ENCODE measurements at places on chromosomes 12 and 14.

DNA sequence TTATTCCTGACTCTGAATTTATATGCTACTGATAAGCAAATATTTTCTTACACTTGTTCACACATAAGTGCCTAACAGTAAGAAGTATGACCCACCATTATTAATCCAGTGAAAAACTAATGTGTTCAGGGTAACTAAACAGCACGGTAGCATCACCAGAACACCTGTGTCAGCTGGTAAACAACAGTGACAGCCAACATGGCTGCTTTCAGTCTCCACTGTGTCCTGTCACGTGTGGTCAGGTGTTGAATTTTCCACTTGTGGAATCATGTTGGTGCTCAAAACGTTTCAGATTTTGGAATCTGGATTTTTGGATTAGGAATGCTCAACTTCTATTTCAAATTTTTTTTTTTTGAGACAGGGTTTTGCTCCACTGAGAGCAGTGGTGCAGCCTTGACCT is 14.3 kb upstream of the ATP23 start:
- DNase-seq: no peak

- DNase-seq: no peak
Observed at GRCh38 chr12:76546889-76547288, 12.7 kb downstream of the OSBPL8 start.

DNA sequence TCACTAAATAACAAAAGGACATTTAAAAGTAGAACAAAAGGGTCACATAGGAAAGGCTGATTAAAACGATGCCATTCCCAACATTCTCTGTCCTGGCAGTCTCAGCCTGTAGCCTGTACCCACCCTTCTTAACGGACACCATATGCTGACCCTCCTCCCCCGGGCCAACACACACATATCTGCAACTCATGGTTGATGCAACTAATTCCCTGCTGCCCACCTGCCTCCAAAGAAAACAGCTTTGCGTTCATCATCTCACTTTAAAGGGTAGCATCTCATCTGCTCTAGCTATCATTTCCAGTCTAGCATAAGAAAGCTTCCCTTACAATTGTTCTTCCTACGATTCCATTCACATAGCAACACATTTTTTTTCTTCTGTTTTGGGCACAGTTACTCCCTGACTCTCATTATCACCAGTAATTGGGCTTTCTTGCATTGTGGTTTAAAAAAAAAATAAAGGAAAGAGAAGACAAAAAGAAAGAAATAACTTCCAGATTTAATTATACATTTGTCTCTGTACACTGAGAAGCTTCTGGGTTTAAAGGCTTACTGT is 92.9 kb downstream of the KCNC2 start:
- no peak for DNase-seq

GRCh38 chr12:89497467-89497866 is 27.1 kb downstream of the GALNT4 start:
- no peak for DNase-seq

GRCh38 chr12:95443459-95443858 is 30.5 kb upstream of the METAP2 start:
- DNase-seq: no peak

DNA sequence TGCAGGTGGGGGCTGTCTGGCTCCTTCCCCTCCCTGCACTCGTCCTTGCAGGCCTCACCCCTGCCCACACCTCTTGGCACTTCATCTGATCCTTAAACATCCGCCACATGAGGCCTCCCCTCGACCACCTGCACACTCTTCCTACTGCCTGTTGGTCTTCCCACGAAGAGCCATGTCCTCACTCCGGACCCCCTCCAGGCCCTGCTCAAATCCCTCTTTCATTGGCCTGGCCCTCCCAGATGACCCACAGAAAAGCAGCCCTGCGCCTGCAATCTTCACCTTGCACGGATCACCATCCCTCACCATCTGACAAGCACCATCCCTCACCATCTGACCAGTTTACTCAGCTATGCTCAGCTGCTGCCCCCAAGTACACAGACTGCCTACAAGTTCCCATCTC is 193.6 kb downstream of the BCL11B start:
- DNase-seq: no peak

- DNase-seq: no peak
Observed at GRCh38 chr14:90444077-90444696, 47.4 kb downstream of the CALM1 start.

GRCh38 chr12:54019924-54020590 is 8.2 kb upstream of the HOXC6 start:
- DNase-seq: no peak

GRCh38 chr14:94707494-94707893 is 62.4 kb downstream of the GSC start:
- DNase-seq: no peak

DNA sequence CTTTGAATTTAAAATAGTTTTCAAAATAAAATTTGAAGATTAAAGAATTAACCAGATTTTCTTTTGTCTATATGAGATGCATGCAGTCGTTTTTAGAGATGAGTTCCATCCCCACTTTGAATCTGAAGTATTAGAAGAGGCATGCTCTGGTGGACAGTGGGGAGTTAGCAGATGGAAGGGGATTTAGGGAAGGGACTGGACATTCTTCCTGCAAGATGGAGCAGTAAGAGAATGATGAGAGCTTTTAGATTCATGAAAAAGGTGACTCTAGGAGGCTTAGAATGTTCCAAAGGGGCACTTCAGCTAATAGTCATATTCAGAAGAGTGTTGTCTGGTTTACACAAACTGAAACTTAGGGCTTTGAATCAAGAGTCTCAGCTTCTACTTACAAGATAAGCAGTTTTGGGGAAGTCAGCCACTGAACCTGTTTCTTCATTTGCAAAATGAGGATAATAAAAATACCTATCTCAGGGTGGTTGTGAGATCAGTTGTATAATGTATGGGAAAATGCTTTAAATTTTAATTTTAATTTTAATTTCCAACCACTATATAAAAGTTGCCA is 3.7 kb downstream of the ZBTB1 start:
- DNase-seq: no peak

DNA sequence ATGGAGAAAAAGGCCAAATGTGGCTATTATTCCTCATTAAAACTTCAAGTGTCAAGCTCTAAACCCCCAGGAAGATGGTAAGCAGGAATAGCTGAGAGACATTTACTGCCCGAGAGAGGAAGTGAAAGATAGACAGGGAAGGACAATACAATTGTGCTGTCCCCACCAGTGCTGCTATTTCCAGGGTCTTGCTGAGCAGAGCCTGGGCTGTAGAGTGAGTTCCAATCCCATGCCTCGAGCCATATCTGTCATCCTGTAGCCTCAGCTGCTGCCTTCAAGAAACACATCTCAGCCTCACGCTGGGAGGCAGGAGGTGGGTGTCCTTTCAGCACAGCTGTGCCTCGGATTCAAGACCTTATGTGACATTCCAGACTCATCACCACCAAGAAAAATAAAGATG is 114.0 kb downstream of the RPAP3 start:
- DNase-seq: no peak

DNA sequence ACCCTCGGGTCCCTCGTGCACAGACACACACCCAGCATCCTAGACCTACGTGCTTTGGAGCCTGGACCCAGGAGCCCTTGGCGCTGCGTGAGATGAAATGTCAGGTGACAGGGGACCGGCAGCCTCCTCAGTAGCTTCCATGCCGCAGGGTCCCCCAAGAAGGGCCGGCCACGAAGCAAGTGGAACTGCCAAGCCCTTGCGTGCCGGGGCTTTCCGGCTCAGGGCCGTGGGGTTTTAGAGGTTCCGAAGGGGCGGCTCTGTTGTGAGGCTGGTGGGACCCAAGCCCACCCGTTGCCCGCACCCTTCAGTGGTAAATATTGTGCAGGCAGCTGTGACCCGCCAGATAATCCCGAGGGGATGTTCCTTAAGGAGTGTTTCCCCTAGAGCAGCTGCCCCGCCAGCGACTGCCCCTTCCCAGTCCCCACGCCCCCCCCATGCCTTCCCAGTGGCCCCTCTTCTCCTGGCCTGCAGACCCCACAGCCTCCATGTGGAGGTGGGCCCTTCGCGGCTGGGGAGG is 133.7 kb downstream of the ADGRD1 start:
- DNase-seq: no peak

GRCh38 chr12:76156314-76156713 is 71.8 kb upstream of the NAP1L1 start:
- DNase-seq: no peak

- DNase-seq: no peak
Observed at GRCh38 chr12:105083031-105083430, 1.2 kb downstream of the ALDH1L2 start.

Data from CD4-positive, alpha-beta T cell treated with Interleukin-2 at 100 ng/mL for 4 hours (primary cell).